ENCODE measurements at places on chromosomes 1 and 21. TPM values are rescaled to one million over a fixed set of nuclear protein-coding genes. Genes with fewer than 3 reads are reported as not detected.

Gene TLR5
- total RNA-seq: 0.43 TPM

Gene REN
- total RNA-seq: not detected

Gene PTAFR
- total RNA-seq: 0.07 TPM

GRCh38 chr21:46191257-46191685 is 7.0 kb upstream of the SPATC1L start:
- no peak for DNase-seq

- no peak for DNase-seq
Measured at GRCh38 chr1:116498789-116499628, 71.8 kb downstream of the CD58 start.

DNA sequence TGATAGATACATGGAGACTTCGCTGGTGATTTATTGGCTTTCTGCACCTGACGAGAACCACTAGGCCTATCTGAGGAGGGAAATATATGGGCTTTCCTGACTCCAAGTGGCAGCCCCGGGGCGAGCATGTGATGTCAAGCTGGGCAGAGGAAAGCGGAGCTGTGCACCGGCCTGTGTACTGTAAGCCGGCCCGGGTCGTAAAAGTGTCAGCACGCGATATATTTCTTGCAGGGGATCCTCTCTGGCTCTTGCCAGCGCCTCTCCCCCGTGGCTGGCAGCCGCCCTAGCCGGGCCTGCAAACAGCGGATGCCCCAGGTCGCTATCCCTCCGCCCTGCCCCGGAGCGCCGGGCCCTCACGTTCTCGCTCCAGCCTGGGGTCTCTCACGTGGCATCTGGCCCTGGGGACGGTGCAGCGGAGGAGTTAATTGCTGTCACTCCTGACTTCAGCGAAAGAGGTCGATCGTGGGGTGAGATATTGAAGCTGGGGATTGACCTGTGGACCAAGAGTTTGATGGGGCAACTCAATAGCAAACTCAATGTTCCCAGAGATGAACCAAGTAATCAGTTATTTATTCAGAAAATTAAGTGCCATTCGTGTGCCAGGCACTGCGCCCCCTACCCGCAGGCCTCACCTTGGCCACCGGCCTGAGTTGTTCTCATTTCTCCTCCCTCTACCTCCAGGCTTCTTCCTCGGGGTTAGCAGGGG is 41.0 kb upstream of the HAO2 start:
- DNase-seq: no peak

DNA sequence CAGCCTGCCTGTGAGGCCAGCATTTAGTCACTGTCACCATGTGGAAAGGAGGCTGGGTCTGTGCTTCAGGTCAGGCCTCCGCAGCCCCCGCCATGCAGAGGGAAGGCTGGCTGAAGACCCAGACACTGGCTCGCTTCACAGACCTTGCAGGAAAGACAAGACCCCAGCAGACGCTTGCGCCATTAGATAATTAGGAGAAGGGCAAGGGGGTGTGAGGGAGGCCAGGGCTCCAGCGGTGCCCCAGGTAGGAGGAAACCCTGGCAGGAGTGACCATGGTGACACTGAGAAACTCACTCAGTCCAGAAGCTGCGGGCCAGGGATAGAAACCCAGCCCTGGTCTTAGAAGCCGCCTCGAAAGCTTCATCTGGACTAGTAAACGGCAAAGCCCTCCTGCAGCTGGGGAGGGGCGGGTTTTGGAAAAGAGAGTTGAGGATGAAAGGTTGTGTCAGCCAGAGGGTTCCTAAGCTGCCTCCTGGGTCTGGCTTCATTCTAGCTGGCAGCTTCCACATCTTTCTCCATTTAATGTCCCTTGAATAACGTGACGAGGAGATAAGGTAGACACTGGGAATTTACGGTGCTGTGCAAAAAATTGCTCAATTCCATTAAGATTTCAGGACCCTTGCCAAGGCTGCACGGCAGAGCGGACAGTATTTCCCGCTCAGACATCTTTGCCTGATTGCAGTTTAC is 294.1 kb upstream of the VAMP3 start:
- no peak for DNase-seq
